ENCODE measurements at places on chromosomes 2 and 18.

DNA sequence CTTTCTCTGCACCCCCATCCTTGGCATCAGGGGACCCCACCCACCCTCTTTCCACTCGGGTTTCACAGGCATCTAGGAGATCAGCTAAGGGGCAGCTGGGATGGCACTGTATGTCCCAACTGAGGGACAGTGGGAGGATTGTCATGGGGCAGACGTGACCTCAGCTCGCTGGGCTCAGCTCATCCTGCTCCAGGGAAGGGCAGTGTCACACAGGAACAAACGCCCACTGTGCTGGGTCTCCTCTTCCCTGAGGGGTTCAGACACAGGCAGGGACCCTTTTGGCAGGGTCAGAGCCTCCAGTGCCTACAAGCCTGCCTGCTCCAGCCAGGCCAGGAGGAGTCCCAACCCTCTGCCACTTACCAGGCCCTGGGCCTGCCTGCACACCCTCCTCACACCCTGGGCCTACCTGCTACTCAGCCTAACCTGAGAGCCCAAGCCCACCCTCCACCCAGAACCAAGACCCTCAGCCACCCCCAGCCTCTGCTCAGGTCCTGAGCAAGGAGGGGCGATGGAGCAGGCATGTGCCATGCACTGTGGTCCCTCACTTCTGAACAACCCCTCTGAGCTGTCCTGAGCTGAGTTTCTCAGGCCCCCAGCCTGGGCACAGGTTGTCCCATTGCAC lies 68.2 kb downstream of the HS1BP3 start:
- DNase-seq: peak; percentile 89

DNA sequence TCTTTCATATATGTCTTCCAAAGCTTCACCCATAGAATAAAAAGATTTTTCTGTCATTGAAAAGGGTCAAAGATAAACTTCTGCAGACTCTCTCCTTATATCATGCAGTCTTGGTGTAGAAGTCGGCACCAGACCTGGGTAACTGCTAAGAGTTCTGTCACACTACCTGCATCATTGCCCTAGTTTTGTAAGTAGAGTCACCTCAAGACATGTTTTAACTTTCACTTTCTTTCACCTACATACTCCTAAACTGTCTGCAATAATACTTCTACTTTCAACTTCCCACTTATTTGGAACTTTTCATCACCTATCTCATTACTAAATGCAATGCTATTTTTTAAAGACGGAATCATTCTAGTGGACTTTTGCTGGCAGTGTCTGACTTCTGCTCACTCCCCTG lies 475.6 kb upstream of the VRK2 start:
- no peak for DNase-seq

DNA sequence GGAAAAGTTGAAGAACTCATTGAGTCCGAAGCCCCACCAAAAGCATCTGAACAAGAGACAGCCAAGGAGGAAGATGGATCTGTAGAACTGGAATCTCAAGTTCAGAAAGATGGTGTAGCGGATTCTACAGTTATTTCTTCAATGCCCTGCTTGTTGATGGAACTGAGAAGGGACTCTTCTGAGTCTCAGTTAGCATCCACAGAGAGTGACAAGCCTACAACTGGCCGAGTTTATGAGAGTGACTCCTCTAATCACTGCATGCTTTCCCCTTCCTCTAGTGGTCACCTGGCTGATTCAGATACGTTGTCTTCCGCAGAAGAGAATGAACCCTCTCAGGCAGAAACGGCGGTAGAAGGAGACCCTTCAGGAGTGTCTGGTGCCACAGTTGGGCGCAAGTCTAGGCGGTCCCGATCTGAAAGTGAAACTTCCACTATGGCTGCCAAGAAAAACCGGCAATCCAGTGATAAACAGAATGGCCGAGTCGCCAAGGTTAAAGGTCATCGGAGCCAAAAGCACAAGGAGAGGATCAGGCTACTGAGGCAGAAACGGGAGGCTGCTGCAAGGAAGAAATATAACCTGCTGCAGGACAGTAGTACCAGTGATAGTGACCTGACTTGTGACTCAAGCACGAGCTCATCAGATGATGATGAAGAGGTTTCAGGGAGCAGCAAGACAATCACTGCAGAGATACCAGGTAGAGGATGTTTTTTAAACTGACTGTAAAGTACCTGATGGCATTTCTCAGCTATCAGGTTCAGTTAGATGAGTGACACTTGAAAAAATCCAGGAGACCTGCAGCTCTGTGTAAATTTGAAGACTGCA lies 111.9 kb downstream of the HAUS1 start:
- DNase-seq: no peak

DNA sequence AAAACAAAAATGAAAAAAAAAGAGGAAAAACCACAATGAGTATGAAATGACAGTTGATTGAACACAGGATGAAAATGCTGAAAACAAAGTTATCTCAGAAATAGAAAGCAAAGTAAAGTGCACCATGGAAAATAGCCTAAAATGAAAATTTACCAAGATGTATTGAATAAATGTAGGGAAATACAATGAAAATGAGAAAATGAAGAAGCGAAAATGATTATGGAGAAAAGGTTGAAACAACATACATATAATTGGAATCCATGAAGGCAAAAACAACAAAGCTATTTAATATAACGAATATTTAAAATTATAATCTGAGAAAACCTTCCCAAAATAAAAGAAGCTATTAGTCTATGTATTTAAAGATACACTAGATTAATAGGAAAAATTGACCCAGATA lies 147.4 kb downstream of the TMEM18 start:
- no peak for DNase-seq
